ENCODE measurements at places on chromosomes 4 and X.

- DNase-seq, result peak; percentile 90
Observed at GRCh38 chr4:83240379-83240875, 44.2 kb downstream of the COQ2 start.

GRCh38 chrX:1325515-1326116, 11.0 kb upstream of the IL3RA start:
- DNase-seq, result no peak

- no peak for DNase-seq
Observed at GRCh38 chr4:159015841-159016240, 87.0 kb upstream of the RAPGEF2 start.

DNA sequence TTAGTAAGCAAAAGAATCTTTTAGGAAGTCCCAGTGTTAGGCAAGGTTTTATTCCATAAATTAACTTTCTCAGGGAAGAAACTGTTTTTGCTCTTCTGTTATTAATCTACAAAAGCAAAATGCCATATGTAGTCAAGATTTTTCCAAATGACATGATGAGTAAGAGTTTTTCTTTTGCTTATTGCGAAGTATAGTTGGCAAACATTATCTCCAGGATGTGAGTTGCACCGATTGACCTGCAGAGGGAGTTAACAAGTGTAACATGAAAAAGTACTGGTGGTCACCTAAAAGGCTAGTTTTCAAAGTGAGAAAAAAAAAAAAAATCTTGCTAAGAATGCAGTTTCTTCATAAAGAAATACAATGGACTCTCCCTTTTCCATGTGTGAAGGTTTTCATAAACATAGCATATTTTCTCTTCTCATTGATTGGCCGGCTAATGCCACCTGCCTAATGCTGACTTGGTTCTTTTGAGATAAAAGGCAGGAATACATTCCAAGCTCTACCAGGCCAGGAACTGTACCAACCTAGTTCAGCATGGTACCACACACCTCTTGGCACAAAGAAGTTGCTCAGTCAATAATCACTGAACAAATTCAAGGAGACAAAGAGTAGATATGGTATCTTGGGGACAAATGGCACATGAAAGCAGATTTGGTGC, 100.2 kb downstream of the LNX1 start:
- DNase-seq, result peak; percentile 23

DNA sequence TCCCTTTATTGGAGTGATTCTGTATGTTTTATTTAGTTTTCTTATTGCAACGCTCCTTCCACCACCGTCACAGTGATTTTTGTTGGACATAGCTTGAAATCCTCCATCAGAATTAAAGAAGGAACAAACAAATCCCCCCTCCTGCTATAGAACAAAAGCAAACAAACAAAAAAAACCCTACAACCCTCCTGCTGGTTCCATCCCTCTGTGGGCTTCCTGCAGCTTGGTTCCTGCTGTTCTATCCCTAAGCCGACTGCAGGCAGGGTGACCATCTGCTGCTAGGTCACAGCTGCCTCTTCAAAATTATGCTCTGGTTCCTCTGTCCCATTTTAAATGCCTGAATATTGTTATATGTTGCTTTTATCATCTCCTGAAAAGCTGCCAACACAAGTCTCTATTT, 116.8 kb upstream of the AGA start:
- DNase-seq, result no peak

- no peak for DNase-seq
Observed at GRCh38 chrX:155747520-155747919, 133.6 kb upstream of the VAMP7 start.

DNA sequence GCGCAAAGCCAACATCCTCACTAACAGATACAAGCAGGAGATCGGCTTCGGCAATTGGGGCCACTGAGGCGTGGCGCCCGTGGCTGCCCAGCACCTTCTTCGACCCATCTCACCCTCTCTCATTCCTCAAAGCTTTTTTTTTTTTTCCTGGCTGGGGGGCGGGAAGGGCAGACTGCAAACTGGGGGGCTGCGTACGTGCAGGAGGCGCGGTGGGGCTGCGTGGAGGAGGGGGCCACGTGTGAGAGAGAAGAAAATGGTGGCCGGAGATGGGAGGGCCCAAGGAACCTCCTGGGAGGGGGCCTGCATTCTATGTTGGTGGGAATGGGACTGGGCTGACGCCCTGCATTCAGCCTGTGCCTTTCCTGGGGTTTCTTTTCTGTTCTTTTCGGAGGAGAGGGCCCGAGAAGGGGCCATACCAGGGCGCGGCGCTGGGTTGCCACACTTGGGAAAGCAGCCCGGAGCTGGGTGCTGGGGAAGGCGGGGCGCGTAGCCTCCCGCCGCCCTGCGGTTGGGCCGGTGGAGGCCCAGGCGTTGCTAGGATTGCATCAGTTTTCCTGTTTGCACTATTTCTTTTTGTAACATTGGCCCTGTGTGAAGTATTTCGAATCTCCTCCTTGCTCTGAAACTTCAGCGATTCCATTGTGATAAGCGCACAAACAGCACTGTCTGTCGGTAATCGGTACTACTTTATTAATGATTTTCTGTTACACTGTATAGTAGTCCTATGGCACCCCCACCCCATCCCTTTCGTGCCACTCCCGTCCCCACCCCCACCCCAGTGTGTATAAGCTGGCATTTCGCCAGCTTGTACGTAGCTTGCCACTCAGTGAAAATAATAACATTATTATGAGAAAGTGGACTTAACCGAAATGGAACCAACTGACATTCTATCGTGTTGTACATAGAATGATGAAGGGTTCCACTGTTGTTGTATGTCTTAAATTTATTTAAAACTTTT, 4.5 kb downstream of the MID1IP1 start:
- peak; percentile 82 for DNase-seq

DNA sequence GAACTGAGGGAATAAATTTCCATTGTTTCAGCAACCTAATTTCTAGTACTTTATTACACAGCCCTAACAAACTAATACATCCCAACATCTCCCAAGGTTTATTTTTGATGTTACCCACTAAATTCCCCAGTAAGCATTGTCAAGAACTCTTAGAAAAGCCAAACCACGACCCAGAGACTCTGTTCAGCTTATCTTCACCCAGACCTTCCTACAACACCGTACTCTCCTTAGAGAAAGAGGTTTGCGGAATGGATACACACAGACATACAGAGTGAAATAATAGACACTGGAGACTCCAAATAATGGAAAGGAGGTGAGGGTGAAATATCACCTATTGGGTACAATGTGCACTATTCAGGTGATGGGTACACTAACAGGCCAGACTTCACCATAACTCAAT, 75.6 kb downstream of the LRBA start:
- no peak for DNase-seq

- no peak for DNase-seq
Observed at GRCh38 chrX:71466979-71467523, 65.9 kb upstream of the OGT start.

DNA sequence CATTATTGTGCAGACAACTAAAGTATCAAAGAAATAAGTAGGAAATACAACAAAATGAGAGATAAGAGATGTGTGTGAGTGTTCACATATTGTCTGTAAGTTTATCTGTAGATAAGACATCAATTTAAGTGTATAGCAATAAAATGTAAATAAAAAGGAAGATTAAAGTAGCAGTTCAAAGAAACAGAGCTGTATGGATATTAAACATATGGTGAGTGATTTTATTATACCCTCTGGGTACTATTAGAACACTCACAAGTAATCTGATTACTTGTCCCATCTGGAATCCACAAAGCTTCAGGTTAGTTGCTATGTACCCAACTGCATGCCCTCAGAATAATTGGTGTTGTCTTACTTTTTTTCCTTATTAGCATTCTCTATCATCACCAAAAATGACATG, 747.9 kb upstream of the ADGRL3 start:
- DNase-seq, result no peak

DNA sequence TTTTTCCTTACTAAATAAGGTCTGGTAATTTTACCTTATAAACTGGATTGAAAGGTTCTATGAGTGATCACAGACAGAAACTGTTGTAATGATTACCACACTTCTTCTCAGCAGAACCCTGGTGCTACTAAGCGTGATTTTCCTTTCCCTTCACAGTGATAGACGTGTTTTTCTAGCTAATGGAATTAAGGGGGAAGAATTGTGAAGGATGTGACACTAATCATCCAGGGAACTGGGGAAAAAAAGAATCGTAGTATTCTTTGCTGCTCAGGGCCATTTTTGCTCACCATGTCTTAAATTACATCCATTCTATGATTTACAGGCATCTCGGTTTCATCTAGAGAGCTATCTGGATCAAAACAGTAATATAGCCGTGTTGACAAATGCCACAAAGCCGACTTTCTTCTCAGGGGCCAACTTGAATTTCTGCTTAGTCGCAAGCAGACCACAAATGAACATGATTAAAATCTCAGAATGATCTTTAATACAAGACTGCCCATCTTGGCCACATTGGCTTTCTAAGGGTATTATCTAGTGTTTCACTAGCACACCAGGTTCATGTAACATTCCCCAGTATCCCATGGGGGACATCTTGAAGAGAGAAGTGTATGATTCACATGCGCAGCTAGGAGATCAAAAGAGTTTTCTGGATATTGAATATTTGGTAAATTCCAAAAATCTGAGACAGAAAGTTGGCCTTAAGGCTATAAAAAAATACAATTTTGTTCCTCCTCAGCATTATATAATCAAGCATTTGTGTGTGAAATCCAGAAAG, 154.0 kb downstream of the UGT8 start:
- DNase-seq, result no peak

DNA sequence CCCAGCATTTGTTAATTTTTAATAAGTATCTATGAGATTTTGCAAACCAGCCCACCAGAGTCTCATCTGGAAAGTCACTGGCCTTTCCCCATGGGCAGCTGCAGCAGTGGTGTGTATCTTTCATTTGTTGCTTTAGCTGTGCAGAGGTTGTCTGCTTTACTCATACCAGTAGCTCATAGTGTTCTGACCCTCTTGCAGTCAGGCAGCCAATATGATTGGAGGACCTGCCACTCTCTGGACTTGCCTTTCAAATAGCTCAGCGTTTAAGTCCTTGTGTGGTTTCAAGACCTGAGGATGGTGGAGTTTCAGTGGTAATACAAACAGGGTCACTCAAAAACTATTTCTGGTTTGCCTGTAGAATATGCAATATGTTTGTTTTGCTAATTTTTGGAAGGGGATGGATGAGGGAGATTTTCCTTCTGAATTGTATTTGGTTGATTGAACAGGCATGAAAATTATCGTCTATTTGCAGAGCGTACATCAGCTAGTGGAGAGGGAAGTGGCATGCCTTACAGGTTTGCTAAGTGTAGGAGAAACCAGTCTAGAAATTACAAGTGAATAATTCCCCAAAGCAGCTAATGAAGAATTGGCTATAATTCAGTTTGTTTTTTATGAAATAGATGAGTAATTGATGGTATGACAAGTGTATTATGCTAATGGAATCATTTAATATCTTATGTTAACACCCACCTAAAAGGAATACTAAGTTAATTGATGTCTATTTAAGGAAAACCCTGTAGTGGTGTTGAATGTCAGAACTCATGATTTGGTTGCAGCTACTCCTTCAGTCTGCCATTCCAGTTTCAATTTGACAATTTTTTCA, 8.9 kb downstream of the POLA1 start:
- no peak for DNase-seq

- DNase-seq, result no peak
Observed at GRCh38 chr4:28690890-28691289, 1830.2 kb downstream of the STIM2 start.

GRCh38 chr4:139915037-139915436, 238.9 kb downstream of the MAML3 start:
- DNase-seq, result no peak

- no peak for DNase-seq
Observed at GRCh38 chr4:6529021-6529420, 46.0 kb upstream of the MAN2B2 start.

DNA sequence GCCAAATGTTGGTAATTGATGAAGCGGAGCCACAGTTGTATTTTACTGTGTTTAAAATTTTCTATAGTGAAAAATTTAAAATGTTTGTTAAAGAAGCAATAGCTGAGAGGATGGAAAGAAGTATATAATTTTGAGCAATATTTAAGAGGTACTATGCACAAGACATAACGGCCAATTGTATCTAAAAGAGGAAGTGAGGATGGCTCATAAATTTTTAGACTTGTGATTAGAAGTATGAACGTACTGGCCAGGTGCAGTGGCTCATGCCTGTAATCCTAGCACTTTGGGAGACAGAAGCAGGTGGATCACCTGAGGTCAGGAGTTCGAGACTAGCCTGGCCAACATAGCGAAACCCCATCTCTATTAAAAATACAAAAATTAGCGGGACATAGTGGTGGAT, 12.7 kb upstream of the HHIP start:
- no peak for DNase-seq

GRCh38 chr4:189941005-189941450, 356 bp downstream of the FRG1 start:
- no peak for DNase-seq

- no peak for DNase-seq
Observed at GRCh38 chr4:30028826-30029225, 691.3 kb upstream of the PCDH7 start.

DNA sequence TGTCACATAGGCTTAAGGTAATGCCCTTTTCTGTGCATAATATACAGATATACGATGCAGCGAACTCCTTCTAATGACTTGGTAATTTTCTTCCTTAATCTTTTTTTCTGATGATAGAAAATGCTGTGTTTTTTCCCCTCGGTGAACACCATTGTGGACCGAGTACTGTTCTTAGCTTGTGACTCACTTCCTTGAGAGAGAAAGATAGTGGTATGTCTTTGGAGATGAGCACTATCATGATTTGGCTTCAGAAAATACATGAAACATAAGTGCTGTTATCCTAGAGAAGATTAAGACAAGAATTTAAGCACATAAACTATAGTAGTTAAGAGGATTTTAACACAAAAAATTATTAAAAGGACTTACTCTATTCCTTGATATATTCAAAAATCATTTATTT, 63.9 kb downstream of the RS1 start:
- no peak for DNase-seq

DNA sequence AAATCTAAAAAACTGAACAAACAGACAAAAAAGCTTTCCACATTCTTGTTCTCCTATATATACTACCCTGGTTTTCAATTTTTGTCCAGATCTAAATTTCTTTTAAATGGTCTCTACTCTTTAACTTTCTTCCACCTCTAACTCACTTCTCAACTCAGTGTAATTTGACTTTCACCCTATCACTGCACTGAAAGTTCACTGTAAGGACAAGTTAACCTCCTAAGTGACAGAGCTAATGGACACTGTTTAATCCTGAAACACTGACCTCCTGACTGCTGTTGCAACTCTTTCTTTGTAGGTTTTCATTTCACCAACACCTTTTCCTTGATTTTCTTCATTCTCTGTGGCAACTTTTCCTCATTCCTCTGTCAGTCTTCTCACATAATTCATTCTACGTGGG, 50.0 kb downstream of the ATOH1 start:
- no peak for DNase-seq

DNA sequence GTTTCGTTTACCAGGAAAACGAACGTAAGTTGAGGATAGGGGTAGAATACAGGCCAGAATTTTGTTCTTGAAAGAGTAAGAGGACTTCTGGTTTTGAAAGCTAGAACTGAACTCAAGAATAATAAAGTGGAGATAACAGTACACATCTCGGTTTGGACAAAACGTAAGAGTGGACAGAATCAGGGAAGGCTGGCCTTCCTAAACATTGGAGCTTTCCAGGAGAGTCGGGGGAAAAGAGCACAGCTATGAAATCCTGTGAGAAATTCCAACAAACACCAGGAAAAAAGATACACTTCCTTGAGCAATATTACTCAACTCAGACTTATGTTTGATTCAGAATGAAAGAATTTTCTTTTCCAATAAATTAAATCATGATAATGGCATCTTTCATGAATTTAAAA, 1.2 kb downstream of the CTSO start:
- no peak for DNase-seq

GRCh38 chr4:122909683-122910082, 12.7 kb downstream of the NUDT6 start:
- DNase-seq, result no peak

- DNase-seq, result no peak
Observed at GRCh38 chr4:35463251-35463952, 780.9 kb downstream of the ARAP2 start.

All from suppressor macrophage (primary cell).